Esophagus mucosa (tissue), 1 donor: ENCODE measurements at places on chromosomes 3 and 15. TPM values are rescaled to one million over a fixed set of nuclear protein-coding genes. Genes with fewer than 3 reads are reported as not detected.

The C3orf22 gene
- total RNA-seq = not detected

- no peak for ATAC-seq
Measured at GRCh38 chr3:151290673-151291072, 12.3 kb upstream of the P2RY14 start.

DNA sequence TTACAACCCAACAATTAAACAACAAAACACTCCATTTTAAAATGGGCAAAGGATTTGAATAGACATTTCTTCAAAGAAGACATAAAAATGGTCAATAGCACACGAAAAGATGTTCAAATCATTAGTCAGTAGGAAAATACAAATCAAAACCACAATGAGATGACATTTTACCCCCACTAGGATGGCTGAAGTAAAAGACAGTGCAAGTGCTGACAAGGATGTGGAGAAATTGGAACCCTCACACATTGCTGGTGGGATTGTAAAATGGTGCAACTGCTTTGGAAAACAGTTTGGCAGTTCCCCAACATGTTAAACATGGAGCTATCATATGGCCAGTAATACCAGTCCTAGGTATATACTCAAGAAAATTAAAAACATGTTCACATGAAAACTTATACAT is 11.6 kb downstream of the GALNT15 start:
- no peak for ATAC-seq

DNA sequence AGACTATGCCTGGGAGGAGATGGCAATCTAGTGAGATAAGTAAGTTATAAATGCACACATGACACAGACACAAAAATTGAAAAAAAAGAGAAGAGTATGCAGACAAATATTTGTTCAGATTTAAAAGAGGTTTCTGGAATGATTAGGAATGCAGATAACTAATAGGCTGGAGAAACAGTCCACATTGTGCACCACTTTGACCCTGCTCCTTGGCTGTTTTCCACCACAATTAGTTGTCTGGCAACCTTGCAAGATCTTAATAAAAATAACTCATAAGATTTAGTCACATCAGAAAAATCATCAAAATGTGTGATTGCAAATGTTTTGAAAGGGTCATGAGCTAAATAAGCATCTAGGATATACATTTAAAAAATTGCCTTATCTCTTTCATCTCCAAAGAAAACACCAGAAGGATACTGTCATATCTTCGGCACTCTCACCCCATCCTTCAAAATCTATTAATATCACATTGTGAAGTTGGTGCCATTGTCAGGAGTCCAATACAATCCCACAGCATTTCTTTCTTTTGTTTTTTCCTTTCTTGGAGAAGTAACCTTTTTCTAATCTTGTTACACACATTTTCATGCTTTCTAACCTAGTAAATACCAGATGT is 153.7 kb upstream of the KCNMB2 start:
- no peak for ATAC-seq

GRCh38 chr15:77554306-77555080 is 78.2 kb downstream of the LINGO1 start:
- ATAC-seq = no peak

The SAMMSON gene
- not detected for total RNA-seq

DNA sequence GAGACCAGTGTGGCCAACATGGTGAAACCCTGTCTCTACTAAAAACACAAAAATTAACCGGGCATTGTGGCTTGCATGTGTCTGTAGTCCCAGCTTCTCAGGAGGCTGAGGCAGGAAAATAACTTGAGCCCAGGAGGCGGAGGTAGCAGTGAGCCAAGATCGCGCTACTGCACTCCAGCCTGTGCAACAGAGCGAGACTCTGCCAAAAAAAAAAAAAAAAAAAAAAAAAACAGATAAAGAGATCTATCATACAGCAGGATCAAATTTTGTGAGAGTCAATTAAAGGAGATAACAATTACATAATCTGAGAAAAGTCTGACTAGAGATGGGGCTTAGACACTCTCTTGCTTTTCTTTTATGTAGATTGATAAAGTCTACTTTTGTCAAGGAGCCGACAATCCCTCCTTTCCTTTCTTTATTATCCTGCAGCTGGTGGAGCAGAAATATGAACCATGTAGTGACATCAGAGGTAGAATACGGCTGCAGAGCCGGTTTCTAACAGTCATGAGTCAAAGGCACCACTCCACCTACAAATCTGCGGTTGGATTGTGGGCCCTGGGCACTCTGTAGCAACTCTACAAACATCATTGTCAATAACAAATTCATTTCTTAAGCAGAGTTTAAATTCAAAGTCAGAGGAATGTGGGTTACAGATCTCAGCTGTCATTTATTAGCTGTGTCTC is 9.0 kb downstream of the C2CD4A start:
- peak; percentile 99 for ATAC-seq
